ENCODE measurements at places on chromosomes 1 and 21.
A peak's percentile ranks its signal among the peaks of the same experiment; 100 is the strongest.

DNA sequence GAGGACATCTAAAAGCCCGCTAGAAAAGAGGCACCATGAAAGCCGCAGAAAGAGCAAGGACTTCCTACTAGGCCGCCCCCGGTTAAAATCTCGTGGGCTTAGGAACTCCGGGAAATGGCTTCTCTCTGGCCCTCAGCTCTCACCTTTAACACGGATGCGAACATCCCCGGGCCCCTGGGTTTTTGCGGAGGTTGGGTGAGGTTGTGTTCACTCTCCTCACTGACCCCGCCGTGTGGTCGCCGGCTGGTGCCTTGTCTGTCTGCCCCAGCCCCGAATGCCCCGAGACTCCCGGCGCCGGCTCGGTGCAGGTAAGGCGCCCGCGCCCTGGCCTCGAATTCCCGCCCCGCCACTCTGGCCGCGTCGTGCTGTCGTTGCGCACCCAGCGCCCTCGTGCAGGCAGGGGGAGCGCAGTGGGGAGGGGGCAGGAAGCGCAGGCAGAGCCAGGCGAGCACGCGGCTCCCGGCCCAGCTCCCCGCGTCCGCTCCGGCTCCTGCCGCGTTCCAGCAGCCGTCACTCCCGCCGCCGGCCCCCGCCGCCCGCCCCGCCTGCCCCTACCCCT lies at the start of gene SHISAL2A:
Gene SHISAL2A, plus strand, starts transcription at position 437 of the 559 bp plus-strand sequence. CDS start 326 bp downstream, outside the sequence.
- peak; percentile 70 for DNase-seq

GRCh38 chr1:1434824-1435105 lies 725 bp upstream of the VWA1 start:
- DNase-seq = no peak

DNA sequence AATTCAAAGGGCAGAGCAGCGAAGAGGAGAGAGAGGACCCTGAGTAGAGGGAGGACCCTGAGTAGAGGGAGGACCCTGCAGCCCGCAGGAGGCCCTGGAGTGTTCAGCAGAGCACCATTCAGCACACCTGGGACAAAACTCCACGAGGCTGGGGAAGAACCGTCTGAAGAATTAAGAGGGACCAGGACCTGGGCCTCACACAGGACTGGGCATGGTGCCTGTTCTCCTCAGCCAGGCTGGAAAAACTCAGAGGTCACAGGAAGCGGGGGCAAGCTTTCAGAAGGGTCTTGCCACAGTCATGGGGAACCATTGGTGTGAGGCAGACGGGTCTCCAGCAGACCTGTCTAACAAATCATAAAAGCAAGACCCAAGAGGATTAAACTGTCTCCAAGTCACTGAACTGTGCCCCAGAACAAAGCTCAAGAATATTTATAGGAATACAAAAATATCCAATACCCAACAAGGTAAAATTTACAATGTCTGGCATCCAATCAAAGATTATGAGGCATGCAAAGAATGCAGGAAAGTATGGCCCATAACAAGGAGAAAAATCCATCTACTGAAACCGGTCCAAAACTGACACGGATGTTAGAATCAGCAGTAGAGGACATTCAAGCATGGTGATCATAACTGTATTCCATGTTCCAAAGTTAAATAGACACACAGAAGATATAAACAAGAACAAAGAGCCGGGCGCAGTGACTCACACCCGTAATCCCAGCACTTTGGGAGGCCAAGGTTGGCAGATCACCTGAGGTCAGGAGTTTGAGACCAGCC lies 30.6 kb downstream of the MORN1 start:
- DNase-seq = no peak

DNA sequence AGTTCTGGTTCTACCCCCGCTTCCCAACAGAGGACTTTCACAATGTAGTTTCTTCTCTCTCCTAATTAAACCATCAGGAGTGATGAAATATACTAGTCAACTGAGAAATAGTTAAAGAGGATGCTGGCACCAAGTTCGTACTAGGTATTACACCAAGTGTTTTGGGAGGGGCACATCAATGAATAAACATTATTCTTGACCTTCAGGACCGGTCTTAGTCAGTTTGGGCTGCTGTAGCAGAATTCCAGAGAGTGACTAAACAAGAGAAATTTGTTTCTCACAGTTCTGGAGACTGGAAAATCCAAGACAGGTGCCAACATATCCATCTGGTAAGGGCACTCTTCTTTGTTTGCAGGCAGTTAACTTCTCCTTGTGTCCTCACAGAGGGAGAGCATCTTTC lies 103.8 kb downstream of the SPATA17 start:
- DNase-seq = no peak

- DNase-seq = no peak
Observed at GRCh38 chr1:172724765-172725613, 66.1 kb downstream of the FASLG start.

GRCh38 chr1:235864931-235865525 lies 1.7 kb downstream of the LYST start:
- no peak for DNase-seq

- DNase-seq = no peak
Observed at GRCh38 chr1:169201084-169201619, 94.7 kb downstream of the ATP1B1 start.

GRCh38 chr21:42631142-42631541 lies 22.3 kb upstream of the PDE9A start:
- no peak for DNase-seq

DNA sequence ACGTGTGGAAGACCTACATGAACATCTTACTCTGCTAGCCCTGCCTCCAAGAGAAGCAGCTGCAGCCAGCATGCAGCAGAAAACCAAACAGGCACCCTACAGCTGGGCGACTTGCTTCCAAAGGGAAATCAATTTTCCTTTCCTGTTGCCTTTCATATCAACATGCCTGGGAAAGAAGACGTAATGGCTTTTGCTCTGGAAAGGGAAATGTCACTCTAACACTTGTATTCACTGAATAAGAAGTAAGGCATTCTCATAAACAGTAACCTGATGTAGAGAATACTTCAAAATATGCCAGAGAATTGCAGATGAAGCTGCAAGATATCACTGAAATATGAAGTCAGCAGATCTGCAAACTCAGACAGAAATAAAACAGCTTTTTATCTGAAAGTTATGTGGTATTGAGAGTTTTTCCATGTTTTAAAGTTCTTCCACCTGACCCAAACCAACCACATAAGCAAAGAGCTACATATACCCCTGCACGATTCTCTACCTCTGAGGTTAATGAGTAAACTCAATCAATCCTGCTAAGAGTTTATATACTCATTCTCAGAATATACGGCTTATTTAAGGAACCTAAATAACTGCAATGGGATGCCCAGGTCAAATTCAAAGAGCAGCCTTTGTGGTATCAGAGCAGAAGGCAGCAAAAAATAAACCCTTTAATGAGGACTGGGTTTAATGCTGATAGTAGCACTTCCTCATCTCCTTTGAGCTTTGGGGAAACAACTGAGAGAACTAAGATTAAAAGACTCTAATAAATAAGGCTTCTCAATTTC lies 150.9 kb downstream of the RERE start:
- DNase-seq = no peak

DNA sequence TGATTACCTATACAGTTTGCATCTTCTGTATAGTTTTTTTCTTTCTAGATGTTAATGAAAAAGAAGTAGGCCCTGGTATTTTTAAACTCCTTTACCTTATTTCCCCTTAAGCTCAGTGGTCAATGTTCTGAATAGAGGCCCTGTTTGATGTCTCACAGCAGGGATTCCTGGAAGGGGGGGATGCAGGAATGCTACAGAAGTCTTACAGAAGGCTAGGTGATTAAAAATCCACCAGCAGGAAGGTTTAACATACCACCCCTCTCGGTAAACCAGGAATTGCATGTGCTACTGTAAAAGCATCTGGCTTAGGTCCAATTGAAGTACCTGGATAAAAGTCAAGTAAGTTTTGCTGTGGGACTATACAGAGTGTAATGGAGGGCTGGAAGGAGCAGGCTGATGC lies 78.3 kb downstream of the NOS1AP start:
- DNase-seq = no peak

DNA sequence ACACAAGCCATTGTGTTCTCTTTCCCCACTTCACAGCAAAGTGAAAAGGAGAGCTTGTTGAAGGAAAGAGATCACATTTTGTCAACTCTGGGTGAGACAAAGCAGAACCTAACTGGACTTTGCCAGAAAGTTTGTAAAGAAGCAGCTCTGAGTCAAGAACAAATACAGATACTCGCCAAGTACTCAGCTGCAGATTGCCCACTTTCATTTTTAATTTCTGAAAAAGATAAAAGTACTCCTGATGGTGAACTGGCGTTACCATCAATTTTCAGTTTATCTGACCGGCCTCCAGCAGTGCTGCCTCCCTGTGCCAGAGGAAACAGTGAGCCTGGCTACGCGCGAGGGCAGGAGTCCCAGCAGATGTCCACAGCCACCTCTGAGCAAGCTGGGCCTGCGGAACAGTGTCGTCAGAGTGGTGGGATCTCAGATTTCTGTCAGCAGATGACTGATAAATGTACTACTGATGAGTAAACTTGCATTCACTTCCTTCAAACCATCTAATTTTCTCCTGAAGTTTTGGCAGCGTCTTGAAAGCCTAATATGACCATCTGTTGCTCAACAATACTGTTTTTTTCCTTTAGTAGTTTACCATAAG lies 43.7 kb downstream of the BACH1 start:
- DNase-seq = peak; percentile 58

GRCh38 chr1:235424092-235424491 lies 56.9 kb downstream of the TBCE start:
- DNase-seq = no peak

DNA sequence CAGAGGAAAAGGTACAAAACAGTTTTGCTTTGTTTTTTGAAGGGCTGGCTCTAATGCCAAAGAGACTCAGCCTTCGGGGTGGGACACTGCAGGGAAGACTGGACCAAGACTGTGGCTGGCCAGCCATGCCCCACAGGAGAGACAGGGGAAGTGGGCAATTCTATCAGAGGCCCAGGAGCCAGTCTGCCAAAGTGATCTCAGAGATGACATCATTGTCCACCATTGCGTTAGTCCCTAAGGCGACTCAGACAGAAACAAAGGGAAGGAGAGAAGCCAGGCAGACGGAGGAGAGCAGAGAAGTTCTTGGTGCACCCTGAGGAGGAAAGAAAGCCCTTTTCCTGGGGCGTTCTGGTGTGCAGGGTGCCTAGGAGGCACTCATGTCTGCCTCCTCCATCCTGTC lies 26.4 kb downstream of the OPTC start:
- DNase-seq = no peak

GRCh38 chr1:207876131-207876530 lies 34.8 kb downstream of the CD34 start:
- DNase-seq = no peak

DNA sequence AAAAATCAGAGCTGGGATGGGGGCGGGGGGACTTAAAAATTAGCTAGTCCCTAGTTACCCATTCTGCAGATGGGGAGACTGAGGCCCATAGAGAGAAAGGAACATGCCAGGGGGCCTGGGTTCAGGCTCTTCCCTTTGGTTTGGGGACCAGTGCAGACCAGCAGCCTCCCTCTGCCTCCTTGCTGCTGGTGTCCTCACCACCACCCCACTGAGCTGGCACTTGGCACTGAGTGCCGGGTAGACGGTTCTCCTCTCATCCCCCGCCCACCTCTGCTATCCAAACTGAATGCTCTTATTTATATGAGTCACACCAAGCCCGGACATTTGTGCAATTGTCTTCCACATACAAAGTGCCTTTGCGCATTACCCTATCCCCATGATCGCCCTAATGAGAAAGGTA lies 39.2 kb downstream of the CAMK2N1 start:
- no peak for DNase-seq

GRCh38 chr1:36142121-36142520 lies 7.2 kb downstream of the TRAPPC3 start:
- no peak for DNase-seq

DNA sequence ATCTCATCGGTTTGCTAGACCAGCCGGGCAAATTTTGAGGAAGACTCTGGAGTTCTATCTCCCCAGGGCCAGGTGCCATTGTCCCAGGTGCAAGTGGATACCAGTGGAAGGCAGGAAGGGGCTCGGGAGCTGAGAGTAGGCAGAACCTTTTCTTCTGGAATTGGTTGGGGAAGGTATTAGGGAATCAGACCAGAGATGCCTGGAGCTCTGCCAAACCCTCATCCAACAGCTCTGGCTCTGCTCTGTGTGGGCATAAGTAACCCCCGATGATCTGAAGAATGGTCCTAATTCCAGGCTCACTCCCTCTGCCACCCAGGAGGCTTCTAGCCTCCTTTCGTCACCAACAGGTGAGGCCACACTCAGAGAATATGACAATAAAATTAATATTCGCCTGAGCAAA lies 69.9 kb downstream of the PGBD5 start:
- no peak for DNase-seq

DNA sequence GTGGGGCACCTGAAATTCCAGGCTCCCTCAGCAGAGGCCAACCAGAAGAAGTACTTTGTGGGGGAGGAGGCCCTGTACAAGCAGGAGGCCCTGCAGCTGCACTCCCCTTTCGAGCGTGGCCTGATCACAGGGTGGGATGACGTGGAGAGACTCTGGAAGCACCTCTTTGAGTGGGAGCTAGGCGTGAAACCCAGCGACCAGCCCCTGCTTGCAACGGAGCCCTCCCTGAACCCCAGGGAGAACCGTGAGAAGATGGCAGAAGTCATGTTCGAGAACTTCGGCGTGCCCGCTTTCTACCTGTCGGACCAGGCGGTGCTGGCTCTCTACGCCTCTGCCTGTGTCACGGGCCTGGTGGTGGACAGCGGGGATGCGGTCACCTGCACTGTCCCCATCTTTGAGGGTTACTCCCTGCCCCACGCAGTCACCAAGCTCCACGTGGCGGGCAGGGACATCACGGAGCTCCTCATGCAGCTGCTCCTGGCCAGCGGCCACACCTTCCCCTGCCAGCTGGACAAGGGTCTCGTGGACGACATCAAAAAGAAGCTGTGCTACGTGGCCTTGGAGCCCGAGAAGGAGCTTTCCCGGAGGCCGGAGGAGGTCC lies 634 bp downstream of the ACTRT2 start:
- DNase-seq = no peak

Measured in activated naive CD8-positive, alpha-beta T cell treated with anti-CD3 and anti-CD28 coated beads for 36 hours (primary cell).